ENCODE measurements at places on chromosomes 6 and 20.

- no peak for DNase-seq
Measured at GRCh38 chr20:57123504-57123903, 142.9 kb downstream of the BMP7 start.

DNA sequence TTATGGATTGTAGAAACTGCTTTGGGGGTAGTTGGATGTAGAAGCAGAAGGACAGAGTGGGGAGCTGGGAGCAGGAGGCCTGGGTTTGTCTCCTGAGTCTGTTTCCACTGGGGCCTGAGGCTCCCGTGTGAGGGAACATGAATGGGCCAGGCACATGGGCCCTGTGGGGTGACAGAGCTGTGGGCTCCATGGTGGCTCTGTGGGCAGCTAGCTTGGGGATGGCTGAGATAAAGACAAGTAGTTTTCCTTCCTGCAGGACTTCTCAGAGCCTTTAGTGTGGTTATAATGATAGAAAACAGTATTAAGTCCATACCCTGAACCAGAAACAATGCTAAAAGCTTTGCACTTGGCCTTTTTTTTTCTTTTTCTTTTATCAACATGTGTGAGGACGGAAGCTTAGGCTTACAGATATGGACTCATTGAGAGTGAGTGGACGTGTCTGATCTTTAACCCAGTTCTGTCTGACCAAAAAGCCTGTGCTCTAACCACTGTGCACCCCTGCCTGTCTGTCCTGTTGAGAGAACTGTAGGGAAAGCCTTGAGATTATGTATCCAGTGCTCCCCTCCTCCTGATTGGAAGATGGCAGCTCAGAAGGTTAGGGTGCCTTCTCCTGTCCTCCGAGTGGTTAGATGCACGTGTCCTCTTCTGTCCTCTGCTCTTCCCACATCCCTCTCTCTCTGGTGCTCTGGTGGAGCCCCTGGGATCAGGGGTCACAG lies 98.3 kb downstream of the CDH26 start:
- DNase-seq, result no peak

GRCh38 chr6:110587328-110587727 lies 110.9 kb upstream of the SLC22A16 start:
- no peak for DNase-seq

- no peak for DNase-seq
Measured at GRCh38 chr6:109340811-109341210, 41.5 kb downstream of the CD164 start.
